ENCODE measurements at places on chromosomes 4 and X.

DNA sequence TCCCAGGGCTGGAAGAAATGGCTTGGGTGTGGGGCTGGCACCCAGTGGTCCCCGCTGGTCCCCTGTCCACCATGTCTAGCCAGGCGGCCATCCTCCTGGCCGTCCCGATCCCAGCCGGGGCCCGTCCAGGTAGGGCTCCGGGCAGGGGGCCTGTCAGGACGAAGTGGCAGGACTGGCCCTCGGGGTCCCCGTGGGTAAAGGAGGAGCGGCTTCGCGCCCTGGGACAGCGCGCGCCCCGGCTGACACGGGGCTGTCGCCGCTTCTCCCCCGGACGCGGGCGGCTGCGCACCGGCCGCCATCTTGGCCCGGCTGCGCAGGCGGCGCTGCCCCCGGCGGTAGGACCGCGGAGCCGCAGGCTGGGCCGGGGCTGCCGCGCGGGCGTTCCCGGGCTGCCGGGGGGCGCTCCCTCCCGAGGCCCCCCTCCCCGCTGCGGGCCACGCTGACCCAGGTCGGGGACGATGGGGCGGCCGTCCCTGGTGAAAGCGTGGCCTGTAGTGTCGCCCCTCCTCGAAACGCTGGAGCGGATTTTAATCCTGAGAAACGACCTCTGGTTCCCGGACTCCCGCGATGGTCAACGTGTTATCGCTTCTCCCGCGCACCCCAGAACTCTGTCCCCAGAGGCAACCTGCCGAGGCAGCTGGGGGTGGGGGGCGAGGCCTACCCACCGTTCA, 60.4 kb upstream of the BCOR start:
- no peak for DNase-seq

GRCh38 chr4:100872811-100873210, 355.0 kb upstream of the EMCN start:
- DNase-seq: no peak

GRCh38 chr4:34972189-34972588, 1272.1 kb downstream of the ARAP2 start:
- no peak for DNase-seq

DNA sequence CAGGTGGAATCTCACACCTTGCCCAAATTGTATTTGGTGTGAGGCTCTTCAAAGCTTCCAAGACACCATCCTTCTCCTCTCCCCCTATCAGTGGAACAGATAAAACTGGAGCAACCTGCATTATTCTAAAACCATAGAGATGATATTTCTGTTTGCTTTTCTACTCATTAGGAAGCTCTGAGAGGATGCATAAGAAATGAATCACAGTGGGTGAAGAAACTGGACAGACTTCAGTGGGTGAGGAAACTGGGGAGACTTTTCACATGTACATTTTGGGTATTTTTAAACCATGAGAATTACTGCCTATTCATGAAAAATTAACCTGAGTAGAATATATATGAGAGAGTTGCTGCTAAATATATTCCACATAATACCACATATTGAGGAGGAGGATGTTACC, 16.4 kb downstream of the HAND2 start:
- no peak for DNase-seq

DNA sequence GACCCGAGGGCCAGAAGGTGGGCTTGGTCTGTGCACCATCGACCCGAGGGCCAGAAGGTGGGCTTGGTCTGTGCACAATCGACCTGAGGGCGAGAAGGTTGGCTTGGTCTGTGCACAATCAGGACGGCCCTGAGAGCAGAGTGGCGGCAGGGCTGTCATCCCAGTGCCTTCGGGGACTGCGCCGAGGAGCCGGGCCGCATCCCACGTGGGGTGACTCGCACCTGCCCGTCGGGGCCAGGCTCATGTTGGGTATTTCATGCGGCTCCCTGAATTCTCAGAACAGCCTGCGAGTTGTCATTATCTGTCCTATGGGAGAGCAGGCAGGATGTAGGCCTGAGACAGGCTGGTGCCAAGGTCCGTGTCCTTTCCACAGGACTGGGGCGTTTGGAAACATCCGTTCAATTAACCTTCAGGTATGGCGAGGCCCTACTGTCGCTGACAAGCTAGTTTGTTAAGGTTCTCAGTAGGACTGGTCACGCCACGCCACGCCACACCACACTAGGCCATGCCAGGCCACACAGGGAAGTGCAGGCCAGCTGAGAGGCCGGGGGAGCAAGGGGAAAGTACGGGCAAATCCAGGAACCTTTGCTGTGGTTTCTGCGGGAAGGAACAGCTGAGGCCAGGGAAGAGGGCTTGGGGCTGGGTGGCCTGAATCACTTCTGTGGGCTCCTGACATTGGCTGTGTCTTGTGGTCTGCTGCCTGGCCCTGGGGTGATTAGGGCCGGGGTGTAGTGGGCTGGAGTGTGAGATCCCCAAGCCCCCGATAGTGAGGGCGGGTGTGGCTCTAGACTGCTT, 182.9 kb downstream of the AFAP1 start:
- DNase-seq: no peak

DNA sequence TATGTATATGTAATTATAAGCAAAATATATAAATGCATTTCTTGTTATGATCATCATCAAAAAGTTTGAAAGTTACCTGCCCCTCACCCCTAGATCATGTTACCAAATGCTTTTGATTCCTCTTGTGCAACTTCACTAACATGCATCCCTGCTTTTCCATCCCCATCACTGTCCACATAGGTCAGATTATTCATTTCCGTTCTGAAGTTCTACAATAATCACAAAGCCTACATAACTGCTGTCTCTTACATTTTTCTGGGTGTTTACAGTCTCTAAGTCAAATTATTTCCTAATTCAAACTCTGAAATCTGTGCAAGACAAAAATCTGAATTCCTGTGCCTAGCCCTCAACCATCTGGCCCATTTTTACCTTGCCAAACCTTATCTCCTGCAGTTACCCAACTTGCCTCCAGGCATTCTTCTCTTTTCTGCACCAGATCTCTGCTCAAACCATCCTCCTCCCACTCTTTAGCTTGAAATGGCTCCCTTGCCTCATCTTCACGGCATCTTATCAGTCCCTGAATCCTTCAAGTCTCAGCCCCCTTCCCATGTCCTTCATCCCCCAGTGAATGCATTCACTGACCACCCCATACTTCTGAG, 42.4 kb upstream of the SLC39A8 start:
- DNase-seq: no peak

- DNase-seq: no peak
Observed at GRCh38 chr4:987624-988513, 1.0 kb downstream of the IDUA start.

- no peak for DNase-seq
Observed at GRCh38 chr4:73870260-73870659, 1.1 kb downstream of the CXCL1 start.

DNA sequence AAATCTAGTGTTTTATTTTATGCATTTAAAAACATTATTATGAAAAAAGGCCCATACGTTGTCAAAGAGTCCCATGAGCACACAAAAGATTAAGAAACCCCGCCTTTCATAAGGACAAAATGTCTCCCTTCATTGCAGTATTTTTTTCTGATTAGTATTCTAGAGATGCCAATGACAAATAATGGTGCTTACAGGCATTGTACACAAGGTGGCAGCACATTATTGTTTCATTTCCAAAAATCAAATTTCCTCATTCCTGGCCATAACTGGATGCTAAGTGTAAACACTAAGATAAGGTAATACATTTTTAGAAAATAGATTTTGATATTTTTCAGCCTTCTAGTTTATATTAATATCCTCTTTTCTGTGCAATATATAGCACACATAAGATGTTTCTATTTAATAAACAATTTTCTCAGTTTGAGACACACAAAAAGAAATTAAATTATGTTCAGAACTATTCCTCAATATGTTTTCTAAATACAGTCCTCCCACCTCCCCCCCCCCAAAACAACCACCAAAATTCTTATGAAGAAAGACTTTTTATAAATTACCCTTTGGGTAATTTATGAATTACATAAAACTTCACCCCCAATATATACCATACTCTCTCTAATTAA, 47.7 kb downstream of the TIGD2 start:
- DNase-seq: peak; percentile 5

- no peak for DNase-seq
Observed at GRCh38 chrX:137354851-137355250, 211.1 kb upstream of the ZIC3 start.

DNA sequence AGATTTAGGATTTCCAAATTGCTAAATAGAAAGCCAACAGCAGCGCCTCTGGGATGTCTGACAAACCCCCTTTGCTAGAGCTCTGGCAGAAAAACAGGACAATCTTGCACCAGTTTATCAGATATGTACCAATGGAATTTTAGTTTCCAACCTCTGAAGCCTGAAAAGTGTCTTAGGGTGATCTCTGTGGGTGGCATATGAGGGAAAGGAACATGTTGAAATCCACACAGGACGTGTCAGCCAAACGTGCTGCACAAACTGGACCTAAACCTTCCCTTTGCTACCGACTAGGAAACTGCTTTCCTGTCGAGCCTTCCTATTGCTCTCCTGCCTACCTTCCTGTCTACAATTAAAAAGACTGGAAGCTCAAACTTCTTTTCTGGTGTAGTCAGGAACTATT, 53.5 kb downstream of the REELD1 start:
- no peak for DNase-seq

DNA sequence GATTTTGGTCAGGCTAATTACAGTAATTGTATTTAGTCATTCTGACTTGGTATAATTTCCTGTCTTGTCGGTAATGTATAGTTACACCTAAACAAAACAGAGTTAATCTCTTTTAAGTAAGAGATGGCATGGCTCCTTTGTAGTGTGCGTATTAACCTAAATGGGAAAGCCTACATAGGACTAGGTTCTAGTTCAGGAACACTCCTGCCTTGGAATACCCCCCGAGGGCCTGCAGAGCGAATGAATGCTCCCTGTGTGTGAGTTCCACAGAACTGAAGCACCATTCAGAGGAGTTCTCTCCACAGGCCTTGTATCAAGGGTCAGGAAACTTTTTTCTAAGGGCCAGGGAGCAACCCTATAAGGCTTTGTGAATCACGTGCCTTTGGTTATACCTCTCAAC, 44.9 kb upstream of the STIM2 start:
- no peak for DNase-seq
